ENCODE measurements at places on chromosomes 2 and 18. TPM values are rescaled to one million over a fixed set of nuclear protein-coding genes. Genes with fewer than 3 reads are reported as not detected.

DNA sequence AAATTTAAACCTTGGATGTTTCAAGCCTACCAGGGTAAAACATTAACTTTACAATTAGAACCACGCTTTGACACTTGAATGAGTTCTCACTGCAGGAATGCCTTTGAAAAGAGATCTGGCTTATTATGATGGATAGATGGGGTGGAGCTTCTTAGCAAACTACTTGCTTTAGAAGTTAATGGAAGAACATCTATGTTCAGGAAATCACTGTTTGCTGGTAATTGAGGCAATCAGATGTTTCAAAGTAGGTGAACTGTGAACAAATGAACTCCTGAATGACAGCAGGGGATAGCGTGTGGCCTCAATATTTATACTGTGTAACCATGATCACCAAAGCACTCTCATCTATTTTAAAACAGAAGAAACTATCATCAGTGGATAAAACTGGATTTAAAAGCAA is 383.6 kb downstream of the PIK3C3 start:
- H3K36me3 ChIP-seq = no peaks in the 10 kb centered on the region
- H3K27ac ChIP-seq = no peak overlapping the region
- no peaks in the 10 kb centered on the region for H3K4me1 ChIP-seq
- no peaks in the 10 kb centered on the region for H3K27me3 ChIP-seq
- H3K4me3 ChIP-seq = no peak overlapping the region

Gene MROH2A
- 0.02 TPM for polyA plus RNA-seq

GRCh38 chr2:70242552-70242951 is 5.9 kb downstream of the TIA1 start:
- peaks cover 18% of the 10 kb centered on the region for H3K4me1 ChIP-seq
- H3K27ac ChIP-seq = no peak overlapping the region
- H3K36me3 ChIP-seq = no peaks in the 10 kb centered on the region

Gene ITGAV
- polyA plus RNA-seq = 24.3 TPM

- H3K27me3 ChIP-seq = no peaks in the 10 kb centered on the region
- DNase-seq = no peak
- H3K4me3 ChIP-seq = no peak overlapping the region
Observed at GRCh38 chr2:134431838-134432434, 178.1 kb downstream of the MGAT5 start.

DNA sequence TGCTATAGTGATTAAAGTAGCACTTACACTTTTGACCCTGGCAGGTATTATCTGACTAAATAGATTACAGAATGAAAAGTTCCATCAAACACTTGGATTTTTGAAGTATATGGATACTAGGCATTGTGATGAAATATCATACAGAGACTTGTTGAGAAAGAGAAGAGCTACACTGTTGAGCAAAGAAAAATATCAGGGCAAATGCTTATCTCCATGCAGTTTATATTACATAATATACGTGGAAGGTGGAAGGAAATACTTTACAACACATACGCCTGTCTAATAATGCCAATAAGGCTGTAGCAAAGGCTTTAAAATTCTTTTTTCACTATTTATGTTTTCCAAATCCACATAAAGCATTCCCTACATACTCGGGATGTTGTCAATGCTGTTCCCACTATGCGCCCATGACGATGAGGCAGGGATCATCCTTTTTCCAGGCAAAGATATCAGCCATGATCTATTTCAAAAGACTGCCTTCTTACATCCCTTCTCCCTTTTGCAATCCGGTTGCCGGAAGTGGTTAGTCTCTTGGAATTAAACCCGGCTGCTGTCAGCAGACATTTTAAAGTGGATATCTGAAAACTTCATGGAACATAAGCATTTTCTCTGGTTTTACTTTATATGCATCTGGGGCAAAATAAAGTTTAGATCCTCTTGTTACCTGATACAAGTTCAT is 92.6 kb upstream of the ITGA4 start:
- no peak overlapping the region for H3K27ac ChIP-seq
- no peaks in the 10 kb centered on the region for H3K4me1 ChIP-seq
- H3K36me3 ChIP-seq = no peaks in the 10 kb centered on the region
- DNase-seq = no peak

DNA sequence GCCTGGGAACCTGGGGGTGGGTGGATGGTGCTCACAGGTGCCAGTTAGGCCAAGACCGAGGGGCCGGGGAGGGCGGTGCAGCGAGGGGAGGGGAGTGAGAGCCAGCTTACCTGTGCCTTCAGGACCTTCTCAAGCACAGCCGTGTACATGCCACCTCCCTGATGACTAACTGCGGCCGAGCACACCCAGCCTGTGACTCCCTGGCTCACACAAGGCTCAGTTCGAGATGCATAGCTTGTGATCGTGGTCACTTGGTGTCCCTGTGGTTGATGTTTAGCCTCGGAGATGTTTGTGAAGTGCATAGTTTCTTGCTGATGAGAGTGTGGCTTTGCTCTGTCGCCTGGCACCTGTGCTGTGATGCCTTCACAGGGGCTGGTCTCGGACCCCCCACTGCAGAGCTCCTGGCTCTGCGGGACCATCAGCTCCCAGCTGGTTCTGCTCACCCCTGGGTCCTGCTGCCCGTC is 84.5 kb upstream of the ODC1 start:
- no peak overlapping the region for H3K4me3 ChIP-seq
- no peaks in the 10 kb centered on the region for H3K36me3 ChIP-seq
- H3K4me1 ChIP-seq = no peaks in the 10 kb centered on the region

- H3K4me1 ChIP-seq = no peaks in the 10 kb centered on the region
- H3K4me3 ChIP-seq = no peak overlapping the region
- no peak for DNase-seq
Observed at GRCh38 chr2:111973701-111974100, 75.3 kb downstream of the MERTK start.

DNA sequence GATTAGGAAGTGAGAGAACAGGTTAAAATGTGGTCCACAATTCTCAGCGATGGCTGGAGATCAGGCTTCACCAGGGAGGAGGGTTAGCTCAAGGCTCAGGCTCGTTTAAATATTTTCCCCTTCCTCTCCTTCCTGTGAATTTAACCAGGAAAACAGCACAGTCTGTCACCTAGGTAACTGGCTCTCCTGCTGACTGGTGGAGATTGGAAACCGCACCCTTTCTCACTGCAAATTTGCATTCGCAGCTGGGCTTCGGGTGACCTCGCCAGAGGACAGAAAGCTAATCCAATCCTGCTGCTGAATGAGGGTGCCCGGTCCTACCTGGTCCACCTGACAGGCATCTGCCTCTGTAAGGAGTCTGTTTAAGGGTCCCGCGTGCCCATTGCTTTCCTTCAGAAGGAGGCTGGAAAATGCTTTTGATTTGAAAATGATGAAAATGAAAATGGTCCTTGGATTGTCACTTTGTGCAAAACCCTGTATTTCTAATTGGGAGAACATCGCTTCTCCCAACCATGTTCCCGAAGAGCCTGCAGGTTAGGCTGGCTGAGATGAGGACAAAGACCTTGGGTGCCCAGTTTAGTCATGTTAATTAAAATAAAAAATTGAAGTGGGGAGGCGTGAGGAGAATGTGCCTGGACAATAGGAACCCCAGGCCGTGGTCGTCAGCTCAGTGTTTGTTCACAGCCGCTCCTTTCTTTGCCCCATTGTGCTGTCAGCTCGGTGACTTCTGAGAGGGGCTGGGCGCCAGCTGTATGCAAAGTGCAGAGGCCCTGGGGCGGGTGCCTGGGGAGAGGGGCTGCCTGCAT is 43.4 kb upstream of the MTCL1 start:
- DNase-seq = peak; percentile 60
- no peaks in the 10 kb centered on the region for H3K36me3 ChIP-seq
- no peak overlapping the region for H3K4me3 ChIP-seq
- peaks cover 19% of the 10 kb centered on the region for H3K4me1 ChIP-seq
- H3K27me3 ChIP-seq = no peaks in the 10 kb centered on the region
- no peak overlapping the region for H3K27ac ChIP-seq

GRCh38 chr2:152740743-152741328 is 22.4 kb downstream of the ARL6IP6 start:
- H3K27ac ChIP-seq = no peak overlapping the region
- peaks cover 18% of the 10 kb centered on the region for H3K36me3 ChIP-seq
- H3K4me3 ChIP-seq = no peak overlapping the region
- no peaks in the 10 kb centered on the region for H3K27me3 ChIP-seq
- DNase-seq = peak; percentile 43
- no peaks in the 10 kb centered on the region for H3K4me1 ChIP-seq

Gene GNLY
- polyA plus RNA-seq = not detected

Data from SK-N-SH (cell line).